Hematopoietic multipotent progenitor cell (in vitro differentiated cells): ENCODE measurements at places on chromosomes 11 and 22. TPM values are rescaled to one million over a fixed set of nuclear protein-coding genes. Genes with fewer than 3 reads are reported as not detected.

FUT4 gene
- 12.9 TPM for total RNA-seq

PPP1R14B gene
- total RNA-seq: 77.0 TPM

MYRF gene
- total RNA-seq: 0.27 TPM

TRIM49D1 gene
- total RNA-seq: not detected

CBLIF gene
- total RNA-seq: not detected

SCGB2A2 gene
- total RNA-seq: not detected

IL18 gene
- 26.4 TPM for total RNA-seq

CD6 gene
- total RNA-seq: 1.3 TPM
